Activated CD4-positive, CD25-positive, alpha-beta regulatory T cell (primary cell): ENCODE measurements at places on chromosomes 1 and 21.

DNA sequence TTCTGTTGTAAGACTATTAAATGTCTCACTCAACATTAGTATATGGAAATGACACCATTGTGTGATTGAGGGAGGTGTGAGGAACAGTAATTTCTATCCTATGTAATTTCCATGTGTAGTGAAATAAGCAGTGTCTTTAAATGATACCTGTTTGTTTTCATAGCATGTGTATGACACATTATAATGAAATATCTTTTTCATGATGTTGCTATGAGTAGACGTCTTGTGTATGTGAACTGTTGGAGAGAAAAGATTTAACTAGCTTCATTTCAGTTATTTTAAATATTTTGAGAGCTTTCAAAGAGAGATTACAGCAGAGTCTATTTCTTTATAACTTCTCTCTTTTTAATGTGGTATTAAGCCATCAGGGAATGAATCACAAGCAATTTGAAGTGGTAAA is 71.5 kb upstream of the QSOX1 start:
- no peak for DNase-seq

GRCh38 chr1:9852004-9852403 is 28.2 kb upstream of the CLSTN1 start:
- no peak for DNase-seq

DNA sequence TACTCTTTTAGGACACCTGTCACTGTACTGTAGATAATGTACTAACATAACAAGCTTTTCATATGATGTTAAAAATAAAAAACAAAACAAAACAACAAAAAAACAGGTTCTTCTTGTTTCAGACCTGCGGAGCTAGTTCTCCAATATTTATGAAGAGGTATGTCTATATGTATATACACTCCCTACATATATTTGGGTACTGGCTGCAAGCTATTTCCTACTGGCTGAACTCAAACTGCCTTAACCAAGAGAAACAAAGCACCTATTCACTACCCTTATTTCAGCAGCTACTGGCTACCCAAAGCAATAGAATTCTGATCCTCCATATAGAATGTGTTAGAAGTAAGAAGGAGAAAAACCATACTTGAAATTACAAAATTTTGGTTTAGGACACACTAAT is 73.5 kb downstream of the ABL2 start:
- DNase-seq = no peak

GRCh38 chr21:36207577-36208320 is 51.1 kb downstream of the DOP1B start:
- no peak for DNase-seq

DNA sequence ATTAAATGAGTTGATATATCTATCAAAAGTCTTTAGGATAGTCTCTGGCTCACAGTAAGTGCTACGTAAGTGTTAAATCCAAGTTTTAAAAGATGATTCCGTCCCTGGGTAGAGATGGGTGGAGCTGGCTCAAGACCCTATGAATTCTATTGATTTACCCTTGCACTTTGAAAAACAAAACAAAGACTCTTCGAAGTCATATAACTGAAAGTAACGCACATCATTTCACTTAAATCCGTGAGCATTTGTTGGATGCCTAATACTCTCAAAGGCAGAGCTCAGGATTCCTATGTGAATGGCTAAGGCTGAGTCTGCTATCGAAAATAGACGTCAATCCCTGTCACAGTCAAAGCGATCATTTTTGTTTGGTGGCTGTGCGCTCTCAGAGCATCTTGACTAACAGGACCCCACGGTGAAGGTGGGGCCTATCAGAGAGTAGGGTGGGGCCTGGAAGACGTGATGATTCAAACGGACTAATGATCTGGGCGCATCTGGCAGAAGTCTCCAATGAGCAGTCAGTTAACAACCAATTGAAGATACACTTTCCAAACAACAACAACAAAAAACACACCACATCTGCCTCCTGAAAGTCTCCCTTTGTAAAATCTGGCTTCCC is 1.2 kb upstream of the NUCKS1 start:
- no peak for DNase-seq

- DNase-seq = no peak
Measured at GRCh38 chr1:53369034-53369750, 41.3 kb upstream of the LRP8 start.

DNA sequence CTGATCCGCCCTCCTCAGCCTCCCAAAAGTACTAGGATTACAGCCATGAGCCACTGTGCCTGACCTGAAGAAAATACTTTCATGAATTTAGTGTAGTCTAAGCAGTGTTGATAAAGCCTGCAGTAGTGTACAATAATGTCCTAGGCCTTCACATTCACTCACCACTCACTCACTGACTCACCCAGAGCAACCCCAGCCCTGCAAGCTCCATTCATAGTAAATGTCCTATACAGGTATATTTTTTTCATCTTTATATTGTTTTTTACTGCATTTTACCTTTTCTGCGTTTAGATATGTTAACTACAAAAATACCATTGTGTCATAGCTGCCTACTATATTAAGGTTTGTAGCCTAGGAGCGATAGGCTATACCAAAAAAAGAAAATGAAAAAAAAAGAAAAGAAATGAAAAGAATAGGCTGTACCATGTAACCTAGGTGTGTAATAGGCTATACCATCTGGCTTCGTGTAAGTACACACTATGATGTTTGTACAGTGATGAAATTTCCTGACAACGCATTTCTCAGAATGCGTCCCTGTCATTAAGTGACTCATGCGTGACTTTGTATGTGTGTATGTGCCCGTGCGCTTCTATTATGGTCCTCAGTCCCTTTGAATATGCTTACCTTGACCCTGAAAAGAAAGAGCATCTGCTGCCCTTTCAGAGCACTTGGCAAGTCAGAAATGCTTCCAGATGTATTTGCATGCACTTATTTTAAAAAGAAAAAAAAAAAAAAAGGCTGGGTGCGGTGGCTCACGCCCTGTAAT is 9.2 kb upstream of the SLAMF8 start:
- no peak for DNase-seq

- no peak for DNase-seq
Measured at GRCh38 chr1:109923131-109923945, 12.7 kb downstream of the CSF1 start.

DNA sequence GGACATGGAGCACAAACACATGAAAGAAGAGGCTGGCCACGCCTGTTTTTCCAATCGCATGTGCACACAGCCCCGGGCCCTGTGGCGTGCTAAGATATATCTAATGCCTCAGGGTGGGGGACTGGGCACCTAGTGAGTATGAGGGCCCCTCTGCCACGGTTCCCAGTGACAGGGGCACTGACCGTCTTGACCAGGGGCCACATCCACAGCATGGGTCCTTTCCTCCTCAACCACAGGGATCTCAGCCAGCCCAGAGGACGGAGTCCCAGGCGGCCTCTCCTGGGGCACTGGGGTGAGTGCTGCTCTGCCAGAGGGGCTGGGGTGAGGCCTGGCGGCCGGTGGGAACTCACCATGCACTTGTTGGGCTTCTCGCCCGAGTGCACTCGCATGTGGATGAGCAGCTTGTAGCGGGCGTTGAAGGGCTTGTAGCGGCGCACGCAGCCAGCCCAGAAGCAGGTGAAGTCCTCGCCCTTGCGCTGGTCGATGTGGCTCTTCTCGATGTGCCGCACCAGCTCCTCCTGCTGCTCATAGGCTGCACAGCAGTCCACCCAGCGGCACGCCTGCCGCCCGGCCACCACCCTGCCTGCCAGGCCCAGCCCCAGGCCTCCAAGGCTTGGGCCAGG is 134.7 kb downstream of the DMRTB1 start:
- no peak for DNase-seq

- no peak for DNase-seq
Measured at GRCh38 chr1:171641076-171641864, 11.2 kb downstream of the MYOC start.

DNA sequence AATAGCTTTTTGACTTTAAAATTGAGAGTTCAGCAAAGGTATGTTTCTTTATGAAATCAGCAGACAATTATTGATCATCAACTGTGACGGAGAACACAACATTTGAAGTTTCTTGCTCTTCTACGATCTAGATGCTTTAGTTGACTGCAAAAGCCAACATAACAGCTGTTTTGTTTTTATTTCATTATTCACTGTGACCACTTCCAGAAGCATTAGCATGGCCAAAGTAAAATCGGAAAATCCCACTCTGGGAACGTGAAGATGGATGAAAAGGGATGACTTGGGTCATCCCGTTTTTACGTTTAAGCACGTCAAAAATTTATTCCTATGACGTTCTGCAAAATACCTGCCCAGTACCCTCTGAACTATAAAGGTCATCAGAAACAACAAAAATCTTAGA is 833.0 kb upstream of the ADAMTS5 start:
- no peak for DNase-seq

DNA sequence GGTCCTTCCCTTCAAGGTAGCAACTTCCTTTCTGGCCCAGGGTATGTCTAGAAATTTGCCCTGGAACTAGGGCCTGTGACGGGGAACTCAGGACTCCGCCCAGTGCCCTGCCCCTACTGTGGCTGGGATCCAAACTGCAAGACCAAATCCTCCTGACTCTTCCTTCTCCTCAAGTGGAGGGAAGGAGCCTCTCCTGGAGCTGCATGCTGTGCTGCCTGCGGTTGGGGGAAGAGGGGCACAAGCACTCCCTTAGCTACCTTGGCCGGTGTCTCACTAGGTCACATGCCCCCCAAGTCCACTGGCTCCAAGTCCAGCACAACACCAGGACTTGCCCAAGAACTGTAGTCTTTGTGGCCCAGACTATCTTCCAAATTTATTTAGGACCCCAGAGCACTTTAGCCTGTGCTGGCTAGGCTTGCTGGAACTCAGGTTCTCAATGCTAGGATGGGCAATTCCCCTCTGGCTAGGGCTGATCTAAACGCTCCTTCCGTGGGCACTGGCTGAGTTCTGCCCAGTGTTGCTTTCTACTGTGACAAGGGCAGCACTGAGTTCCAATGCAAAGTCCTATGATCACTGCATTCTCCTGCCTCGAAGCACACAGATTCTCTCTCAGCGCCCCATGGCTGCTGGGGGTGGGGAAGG is 12.2 kb downstream of the ADSS2 start:
- no peak for DNase-seq

- DNase-seq = no peak
Measured at GRCh38 chr1:202207292-202207691, 13.7 kb downstream of the LGR6 start.

- no peak for DNase-seq
Measured at GRCh38 chr21:32015461-32016139, 142.8 kb downstream of the HUNK start.

GRCh38 chr1:241934866-241935265 is 22.7 kb upstream of the BECN2 start:
- no peak for DNase-seq

- DNase-seq = no peak
Measured at GRCh38 chr1:156122519-156123355, 8.2 kb downstream of the LMNA start.

- no peak for DNase-seq
Measured at GRCh38 chr1:172414331-172414730, 6.2 kb upstream of the C1orf105 start.

DNA sequence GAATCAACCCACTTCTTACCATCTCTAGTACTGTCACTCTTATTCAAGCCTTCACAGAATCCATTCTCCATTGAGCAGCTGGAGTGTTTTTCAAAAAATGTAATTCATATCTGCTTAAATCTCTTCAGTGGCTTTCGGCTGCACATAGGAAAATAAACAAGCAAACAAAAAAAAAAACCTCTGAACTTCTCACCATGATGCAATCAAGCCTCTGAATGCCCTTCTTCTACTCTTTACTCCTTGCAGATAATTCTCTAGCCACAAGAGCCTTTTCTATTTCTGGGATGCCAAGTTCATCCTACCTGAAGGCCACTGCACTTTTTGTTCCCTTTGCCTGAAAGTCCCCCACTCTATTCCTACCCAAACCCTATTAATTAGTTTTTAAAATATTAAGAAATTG is 14.2 kb downstream of the PIGM start:
- no peak for DNase-seq

GRCh38 chr1:224780736-224781135 is 148.7 kb upstream of the DNAH14 start:
- no peak for DNase-seq

DNA sequence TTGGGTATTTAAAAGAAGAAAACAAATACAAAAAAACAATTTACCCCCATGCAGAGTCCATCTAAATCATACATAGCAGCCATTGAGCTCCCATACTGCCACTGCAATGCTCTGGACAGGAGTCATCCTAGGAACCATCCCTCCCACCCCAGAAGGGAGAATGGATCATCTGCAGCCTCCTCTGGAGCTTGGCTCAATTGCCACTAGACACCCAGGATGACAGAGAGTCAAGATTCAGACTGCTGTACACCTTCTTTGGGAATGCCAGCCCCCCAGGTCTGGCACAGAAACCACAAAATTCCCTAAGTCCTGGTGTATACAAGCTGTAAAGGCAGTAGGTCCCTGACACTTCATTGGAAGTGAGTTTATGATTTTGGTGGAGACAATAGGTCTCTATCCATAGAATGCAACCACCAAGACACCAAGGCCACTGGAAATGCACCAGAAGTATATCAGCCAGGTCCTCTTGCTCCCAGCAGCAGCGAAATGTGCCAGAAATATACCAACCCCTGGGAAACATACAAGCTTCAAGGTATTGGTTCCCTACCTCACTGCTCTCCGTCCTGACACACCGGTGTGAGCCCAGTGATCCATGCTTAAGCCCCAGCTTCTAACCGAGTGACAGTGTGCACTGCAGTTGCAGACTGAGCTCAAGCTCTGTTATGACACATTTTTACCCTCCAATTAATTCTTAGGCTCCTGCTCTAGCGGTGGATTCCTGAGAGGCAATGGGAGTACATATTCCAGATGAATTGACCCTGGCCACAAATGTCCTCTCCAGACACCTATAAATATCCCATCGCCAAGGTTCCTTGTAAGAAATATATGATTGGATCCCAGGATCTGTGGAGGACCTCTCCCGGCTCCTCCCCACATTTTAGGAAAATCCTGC is 4.4 kb downstream of the TAL1 start:
- no peak for DNase-seq

DNA sequence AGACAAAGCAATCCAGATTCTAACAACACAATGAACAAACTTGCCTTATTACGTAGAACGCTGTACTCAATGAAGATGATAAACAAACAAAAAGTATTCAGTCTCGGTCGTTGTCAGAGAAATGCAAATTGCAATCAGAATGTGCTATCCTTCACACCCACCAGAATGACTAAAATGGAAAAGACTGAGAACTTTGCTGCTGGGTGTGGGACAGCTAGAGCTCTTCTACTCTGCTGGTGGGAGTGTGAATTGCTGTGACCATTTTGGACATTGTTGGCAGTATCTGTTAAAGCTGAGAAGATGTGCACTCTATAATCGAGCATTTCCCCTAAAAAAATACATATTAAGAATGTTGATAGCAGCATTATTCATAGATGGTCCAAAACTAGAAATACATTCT is 111.4 kb downstream of the PEX14 start:
- DNase-seq = no peak

- no peak for DNase-seq
Measured at GRCh38 chr21:38315122-38315521, 58.3 kb downstream of the KCNJ15 start.

GRCh38 chr1:64830030-64830651 is 85.3 kb downstream of the RAVER2 start:
- no peak for DNase-seq

GRCh38 chr21:45074818-45075595 is 627 bp downstream of the ADARB1 start:
- no peak for DNase-seq

GRCh38 chr1:67213164-67213563 is 46.9 kb downstream of the IL23R start:
- no peak for DNase-seq

- no peak for DNase-seq
Measured at GRCh38 chr1:77168358-77168757, 50.9 kb downstream of the PIGK start.

- DNase-seq = no peak
Measured at GRCh38 chr1:59045636-59046035, 251.3 kb upstream of the FGGY start.
